ENCODE measurements at places on chromosomes 2 and 18.

GRCh38 chr2:44793322-44793870, 148.1 kb upstream of the SIX3 start:
- no peak for DNase-seq

DNA sequence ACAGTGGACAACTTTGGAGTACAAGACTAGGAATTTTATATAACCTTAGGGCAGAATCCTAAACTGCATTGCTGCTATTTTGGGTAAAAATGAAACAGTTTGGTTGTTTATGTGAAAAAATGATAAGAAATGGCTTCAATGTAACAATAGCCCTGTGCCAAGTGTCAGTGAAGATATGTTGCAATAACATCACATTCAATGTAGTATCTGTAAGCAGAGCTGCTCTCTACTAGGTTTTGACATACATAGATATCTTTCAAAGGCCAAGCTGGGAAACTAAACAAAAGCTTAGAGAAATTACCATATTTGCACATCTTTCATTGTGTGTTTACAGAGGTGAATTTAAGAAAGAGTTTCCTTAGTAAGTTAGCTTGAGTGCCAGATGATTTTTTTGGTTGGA, 135.0 kb upstream of the DOK6 start:
- DNase-seq, result no peak

- DNase-seq, result no peak
Observed at GRCh38 chr2:22795287-22795866, 589.6 kb upstream of the KLHL29 start.

GRCh38 chr2:175755169-175755568, 246.9 kb downstream of the LNPK start:
- DNase-seq, result no peak

GRCh38 chr18:36559149-36559857, 261.8 kb downstream of the FHOD3 start:
- no peak for DNase-seq

DNA sequence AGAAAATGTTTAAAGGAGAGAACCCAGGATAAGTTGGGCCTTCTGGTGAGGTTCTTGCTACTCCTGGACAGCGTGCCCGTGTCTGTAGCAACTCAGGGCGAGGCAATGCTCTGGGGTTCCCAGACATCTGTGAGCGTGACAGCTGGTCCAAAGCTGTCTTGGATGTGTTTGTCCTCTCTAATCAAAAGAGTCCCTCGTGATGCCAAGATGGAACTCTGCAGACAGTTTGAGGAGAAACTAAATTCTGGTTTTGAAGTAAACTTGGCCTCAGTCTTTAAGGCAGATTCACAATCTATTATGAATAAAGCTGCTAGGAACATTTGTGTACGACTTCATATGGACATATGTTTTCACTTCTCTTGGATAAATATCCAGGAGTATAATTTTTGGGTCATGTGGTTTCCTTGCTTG, 47.3 kb downstream of the TMEM17 start:
- DNase-seq, result no peak

GRCh38 chr2:216911886-216912285, 52.0 kb upstream of the TNP1 start:
- DNase-seq, result no peak
